Muscle of back (tissue), 13 donors: ENCODE measurements at places on chromosomes 1 and 21. TPM values are rescaled to one million over a fixed set of nuclear protein-coding genes. Genes with fewer than 3 reads are reported as not detected.
A peak's percentile ranks its signal among the peaks of the same experiment; 100 is the strongest.

GRCh38 chr1:60101516-60101915 is 27.9 kb upstream of the C1orf87 start:
- no peak for DNase-seq

DNA sequence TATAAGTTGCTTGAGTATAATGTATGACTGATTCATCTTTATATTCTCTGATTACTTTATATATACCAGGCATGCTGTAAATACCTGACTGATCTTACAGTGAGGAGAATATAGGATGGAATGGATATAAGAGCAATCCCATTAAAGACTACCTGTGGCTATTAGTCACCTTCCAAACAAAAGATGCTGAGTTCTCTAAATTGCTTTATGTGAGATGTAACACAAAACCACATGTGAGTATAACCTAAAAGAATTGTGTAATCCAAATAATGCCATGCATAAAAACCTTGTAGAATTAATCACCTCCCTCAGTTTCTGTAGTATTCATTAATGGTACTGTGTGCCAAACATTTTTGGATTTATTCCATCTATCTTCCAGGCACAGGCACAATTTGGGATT is 134.6 kb upstream of the LRRC7 start:
- DNase-seq, result no peak

GRCh38 chr1:154937988-154938386 is 1.5 kb upstream of the PMVK start:
- DNase-seq, result no peak

GRCh38 chr1:167936068-167936929 is at the start of gene DCAF6:
TSS of gene DCAF6 (plus strand) at chr1:167936683. CDS start at chr1:167936912, 229 bp downstream.
- peak; percentile 99 for DNase-seq

DNA sequence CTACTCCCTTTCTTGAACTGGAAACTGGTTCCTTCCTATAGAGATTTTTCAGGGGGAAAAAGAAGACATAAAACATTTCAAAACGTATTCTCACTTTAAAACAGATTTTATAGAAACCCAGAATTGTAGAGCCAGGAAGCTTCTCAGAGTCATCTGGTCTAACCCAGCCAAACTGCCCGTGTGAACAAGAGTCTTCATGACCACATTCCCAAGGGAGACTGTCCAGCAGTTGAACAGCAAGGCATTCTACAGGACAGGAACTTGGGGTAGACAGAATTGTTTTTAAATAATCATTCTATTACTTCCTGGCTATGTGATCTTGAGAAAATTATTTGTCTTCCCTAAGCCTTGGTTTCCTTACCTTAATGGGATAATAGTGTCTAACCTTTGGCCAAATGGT is 163.5 kb upstream of the IVNS1ABP start:
- DNase-seq, result no peak

DNA sequence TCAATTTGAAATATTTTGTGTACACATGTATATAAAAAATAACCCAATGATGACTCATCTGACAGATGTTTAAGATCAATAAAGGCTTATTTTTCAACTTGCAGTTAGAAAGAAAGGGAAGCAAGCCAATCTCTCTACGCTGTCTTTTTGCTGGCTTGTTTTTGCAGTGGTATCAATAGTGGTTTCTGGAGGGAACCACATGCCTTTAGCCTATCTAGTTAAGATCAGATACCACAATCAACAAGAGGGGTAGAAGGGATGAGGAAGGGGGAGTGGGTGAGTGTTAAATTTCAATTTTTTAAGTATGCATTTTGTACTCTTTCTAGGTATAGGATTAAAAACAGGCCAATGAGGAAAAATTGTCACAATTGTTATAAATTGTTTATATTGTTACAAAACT is 276.2 kb downstream of the KCNH1 start:
- no peak for DNase-seq

DNA sequence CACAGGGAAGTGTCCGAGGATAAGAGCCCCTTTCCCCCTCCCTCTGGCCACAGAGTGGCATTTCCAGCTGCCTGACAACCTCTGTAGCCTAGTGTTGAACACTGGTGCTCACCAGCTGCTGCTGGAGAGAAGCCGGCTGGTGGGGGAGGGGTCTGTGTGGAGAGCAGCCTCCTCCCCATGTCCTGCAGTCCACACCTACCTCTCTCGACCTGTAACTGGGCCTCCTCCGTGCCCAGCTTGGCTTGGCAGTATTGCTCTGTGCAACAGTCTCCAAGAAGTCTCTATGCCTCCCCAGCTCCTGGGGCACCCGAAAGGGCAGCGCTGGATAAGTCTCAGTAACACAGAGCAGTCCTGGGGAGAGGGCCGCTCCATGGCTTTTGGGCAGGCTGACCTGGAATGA is 17.0 kb downstream of the PAPPA2 start:
- no peak for DNase-seq

- no peak for DNase-seq
These were observed 96.7 kb upstream of the S1PR1 start for GRCh38 chr1:101139821-101140718.

GRCh38 chr21:31624961-31625491 is 34.5 kb upstream of the SOD1 start:
- DNase-seq, result no peak

DNA sequence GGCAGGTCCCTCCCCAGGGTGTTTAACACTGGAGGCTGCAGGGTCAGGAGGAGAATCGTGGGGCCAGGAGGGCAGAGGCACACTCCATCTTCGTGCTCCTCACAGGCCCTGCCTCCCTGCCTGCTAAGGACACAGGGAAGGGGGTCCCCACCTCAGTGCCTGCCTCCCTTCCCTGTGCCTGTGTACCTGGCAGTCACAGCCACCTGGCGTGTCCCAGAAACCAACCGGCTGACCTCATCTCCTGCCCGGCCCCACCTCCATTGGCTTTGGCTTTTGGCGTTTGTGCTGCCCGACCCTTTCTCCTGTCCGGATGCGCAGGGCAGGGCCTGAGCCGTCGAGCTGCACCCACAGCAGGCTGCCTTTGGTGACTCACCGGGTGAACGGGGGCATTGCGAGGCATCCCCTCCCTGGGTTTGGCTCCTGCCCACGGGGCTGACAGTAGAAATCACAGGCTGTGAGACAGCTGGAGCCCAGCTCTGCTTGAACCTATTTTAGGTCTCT is 623 bp upstream of the BGLAP start:
- DNase-seq, result no peak

GRCh38 chr21:45834821-45835293 is 146.7 kb upstream of the COL6A1 start:
- no peak for DNase-seq

DNA sequence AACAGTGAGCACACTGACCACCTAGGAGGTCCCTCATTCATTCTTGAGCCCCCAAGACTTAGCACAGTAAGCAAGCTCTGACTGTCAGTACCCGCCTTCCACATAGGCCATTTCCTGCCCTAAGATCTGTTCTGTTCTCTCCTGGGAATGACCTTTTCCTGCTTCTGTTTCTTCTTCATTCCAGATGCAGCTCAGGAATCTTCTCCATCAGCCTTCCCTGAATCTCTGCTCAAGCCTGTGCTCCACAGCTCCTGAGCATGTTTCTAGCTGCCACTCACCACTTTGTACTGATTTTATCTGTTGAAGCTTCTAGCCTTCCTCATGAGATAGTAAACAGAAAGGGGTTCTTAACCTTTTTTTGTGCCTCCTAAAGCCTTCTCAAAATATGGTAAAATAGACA is 56.6 kb downstream of the ZNF281 start:
- DNase-seq, result no peak

GRCh38 chr21:26565111-26565510 is 8.0 kb downstream of the CYYR1 start:
- no peak for DNase-seq

DNA sequence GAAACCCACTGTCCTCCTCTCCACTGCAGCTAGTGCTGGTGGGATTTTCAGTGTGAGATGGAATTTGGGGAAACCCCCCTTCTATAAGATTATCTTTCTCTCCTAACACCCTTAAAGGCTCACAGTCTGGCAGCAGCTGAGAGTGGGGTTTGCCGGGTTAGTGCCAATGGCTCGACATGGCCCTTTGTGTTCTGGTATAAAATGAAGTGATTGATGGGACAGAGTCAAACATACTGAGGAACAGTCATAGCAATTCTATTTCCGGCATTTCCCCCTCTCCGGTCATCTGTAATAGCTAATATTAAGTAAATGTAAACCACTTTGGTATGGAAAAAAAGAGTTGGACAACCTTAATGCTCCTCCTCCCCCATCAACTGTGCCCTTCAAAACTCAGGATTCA is 37.6 kb downstream of the TFF3 start:
- DNase-seq, result no peak

GRCh38 chr21:42654179-42654912 is 925 bp downstream of the PDE9A start:
- DNase-seq, result no peak

DNALI1 gene
- polyA plus RNA-seq, result 7.7 TPM

DPT gene
- 113 TPM for polyA plus RNA-seq

CAMSAP2 gene
- 20.1 TPM for polyA plus RNA-seq

LHX8 gene
- 0.21 TPM for polyA plus RNA-seq

TAS1R1 gene
- polyA plus RNA-seq, result 6.7 TPM

RHEX gene
- 1.3 TPM for polyA plus RNA-seq

SIM2 gene
- 2.6 TPM for polyA plus RNA-seq

ATP8B2 gene
- polyA plus RNA-seq, result 24.4 TPM
